ENCODE measurements at places on chromosomes 11 and 22. TPM values are rescaled to one million over a fixed set of nuclear protein-coding genes. Genes with fewer than 3 reads are reported as not detected.
A peak's percentile ranks its signal among the peaks of the same experiment; 100 is the strongest.

DNA sequence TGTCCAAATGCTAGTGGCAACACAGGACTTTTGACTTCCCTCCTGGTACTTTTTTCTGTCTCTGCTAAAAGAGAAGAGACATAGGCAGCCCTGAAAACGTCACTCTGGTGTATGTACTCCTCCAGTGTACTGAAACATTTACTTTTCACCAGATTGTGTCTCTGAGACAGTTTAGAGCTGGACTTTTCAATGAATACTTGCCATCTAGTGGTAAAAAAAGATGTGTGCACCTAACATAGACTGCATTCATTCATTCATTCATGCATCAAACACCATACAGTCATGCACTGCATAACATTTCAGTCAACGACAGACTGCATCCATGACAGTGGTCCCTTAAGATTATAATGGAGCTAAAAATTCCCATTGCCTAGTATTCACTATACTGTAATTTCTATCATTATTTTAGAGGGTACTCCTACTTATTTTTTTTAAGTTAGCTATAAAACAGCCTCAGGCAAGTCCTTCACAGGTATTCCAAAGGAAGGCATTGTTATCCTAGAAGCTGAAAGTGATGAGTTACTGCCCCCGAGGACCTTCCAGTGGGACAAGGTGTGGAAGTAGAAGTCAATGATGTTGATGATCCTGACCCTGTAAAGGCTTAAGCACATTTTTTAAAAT, 186.2 kb downstream of the SPON1 start:
- peak; percentile 29 for DNase-seq

DNA sequence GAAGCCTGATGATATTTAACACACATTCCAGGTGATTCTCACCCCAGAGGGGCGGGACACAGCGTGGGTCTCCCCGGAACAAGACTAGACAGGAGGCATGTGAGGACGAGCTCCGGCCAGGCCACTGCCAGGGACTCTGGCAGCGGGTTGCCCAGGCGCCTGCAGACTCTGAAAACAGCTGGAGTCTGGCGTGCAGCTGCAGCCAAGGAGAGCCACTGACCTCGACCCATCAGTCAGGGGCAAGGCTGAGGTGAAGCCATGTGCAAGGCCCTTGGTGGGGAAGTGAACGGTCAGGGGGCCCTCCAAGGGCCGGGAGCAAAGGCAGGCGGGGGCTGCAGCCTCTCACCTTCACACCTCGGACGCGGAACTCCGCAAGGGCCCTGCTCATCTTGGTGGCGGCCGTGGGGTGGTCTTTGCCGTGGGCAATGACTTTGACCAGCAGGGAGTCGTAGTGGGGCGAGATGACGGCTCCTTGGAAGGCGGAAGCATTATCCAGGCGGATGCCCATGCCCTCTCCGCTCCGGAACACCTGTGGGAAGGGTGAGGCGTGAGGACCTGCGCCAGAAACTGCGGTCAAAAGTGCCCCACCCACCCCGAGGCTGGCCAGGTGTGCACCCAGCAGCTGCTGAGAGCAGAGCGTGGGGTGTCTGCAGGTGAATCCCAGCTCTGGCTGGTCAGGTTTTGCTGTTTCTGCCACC, 6.7 kb downstream of the LRFN4 start:
- DNase-seq, result no peak

GRCh38 chr22:49136041-49136815, 691.4 kb downstream of the BRD1 start:
- DNase-seq, result no peak

DNA sequence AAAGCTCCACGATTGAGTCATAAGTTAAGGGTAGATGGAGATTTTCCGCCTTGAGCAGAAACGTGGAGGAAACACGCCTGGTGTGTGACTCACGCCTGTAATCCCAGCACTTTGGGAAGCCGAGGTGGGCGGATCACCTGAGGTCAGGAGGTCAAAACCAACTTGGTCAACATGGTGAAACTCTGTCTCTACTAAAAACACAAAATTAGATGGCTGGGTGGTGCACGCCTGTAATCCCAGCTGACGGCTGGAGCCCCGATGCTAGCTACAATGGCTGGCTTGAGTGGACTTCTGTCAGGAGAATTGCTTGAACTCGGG, 17.3 kb upstream of the DGCR8 start:
- peak; percentile 29 for DNase-seq

GRCh38 chr11:10459029-10459970, 4.2 kb downstream of the AMPD3 start:
- DNase-seq, result no peak

DNA sequence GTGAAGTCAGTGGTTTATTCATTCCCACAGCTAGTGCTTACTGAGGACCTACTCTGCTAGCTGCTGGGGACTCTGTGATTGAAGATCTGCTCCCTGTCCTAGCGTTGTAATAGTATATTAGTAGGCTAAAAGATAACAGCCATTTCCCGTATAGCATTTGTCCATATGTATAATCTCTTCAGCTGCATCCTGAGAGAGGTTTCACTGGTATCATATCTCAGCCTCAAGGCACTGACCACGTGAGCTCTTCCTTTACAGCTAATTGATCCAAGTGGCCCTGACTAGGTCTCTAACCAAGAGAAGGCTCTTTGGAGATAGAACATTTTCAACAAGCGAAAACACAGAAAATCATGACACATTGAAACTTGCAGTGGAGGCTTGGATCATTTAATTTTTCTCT, 110.2 kb downstream of the APIP start:
- no peak for DNase-seq

DNA sequence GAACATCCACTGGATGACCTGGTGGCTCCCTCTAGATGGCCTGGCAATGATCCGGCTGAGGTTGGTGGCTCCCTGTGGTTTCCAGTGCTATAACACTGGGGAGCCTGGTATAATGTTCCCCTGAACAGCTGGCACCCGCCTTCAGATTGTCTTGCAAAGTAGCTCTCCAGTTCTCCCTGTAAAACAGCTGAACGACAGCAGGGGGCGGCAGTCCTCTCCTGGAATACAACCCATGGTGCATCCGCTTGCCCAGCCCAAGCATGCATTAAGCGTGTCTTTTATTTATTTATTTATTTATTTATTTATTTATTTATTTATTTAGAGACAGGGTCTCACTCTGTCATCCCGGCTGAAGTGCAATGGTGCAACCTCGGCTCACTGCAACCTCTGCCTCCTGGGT, 258.9 kb downstream of the BUD13 start:
- DNase-seq, result peak; percentile 46

DNA sequence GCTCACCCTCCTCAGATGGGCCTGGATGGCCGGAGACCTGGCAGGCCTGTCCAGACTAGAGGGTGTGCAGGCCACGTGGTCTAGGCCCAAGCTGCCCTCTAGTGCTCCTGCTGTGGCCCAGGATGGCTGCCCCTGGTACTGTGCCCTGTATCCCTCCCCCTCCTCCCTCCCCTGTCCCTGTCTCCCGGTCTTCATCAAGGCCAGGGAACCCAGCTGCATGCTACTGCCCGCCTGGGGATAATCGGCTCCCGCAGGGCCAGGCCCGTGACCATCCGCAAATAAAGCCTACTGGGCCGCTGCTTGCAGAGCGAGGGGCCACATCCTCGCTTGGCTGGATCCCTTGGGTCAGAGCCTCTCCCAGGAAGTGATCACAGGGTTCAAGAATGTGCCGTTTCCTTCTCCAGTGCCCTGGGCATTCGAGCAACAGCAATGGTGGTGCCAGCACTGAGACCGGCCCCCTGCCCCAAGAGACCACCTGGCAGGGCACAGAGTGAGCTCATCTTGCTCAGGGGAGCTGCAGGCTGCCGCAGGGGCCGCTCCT, 51.1 kb downstream of the WNT7B start:
- no peak for DNase-seq

GRCh38 chr22:49453771-49454170, 373.9 kb downstream of the BRD1 start:
- no peak for DNase-seq

GRCh38 chr22:30326255-30326705, 461 bp downstream of the TBC1D10A start:
- no peak for DNase-seq

DNA sequence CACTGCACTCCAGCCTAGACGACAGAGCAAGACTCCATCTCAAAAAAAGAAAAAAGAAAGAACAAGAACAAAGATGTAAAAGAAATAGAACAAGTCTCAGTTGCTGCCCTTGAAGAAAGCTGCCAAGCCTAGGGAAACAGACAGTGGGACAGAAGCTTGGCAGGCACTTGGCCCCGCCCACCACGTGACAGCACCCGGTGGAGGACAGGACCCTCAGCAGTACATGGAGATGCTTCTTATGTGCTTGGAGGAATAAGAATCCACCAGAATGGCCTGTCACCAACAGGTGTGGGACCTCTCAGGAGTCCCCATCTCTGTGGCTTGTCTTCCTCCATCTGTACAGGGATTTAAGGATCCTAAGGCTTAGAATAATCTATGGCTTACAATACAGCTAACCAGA, 7.6 kb upstream of the TMPRSS6 start:
- no peak for DNase-seq

DNA sequence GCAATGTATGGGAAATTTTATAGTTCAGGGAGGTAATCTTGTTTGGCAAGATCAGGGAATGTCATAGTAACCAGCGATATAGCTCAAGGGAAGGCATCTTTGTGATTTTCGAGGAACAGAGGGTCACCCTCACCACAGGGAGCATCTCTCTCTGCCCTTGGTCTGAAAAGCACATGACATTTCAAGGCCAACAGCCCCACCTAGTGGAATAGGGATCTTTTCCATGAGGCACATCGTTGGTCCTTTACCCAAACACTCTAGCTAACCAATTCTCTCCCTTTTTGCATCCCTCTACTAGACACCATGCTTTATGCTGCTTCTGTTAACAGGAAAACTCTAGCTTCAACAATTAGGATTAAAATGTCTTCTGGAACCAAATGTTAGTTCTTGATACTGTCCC, 179.0 kb downstream of the GRM5 start:
- DNase-seq, result peak; percentile 55

- DNase-seq, result no peak
Observed at GRCh38 chr11:126163074-126163700, 48.3 kb downstream of the RPUSD4 start.

GRCh38 chr11:102486584-102486983, 34.0 kb upstream of the TMEM123 start:
- no peak for DNase-seq

DNA sequence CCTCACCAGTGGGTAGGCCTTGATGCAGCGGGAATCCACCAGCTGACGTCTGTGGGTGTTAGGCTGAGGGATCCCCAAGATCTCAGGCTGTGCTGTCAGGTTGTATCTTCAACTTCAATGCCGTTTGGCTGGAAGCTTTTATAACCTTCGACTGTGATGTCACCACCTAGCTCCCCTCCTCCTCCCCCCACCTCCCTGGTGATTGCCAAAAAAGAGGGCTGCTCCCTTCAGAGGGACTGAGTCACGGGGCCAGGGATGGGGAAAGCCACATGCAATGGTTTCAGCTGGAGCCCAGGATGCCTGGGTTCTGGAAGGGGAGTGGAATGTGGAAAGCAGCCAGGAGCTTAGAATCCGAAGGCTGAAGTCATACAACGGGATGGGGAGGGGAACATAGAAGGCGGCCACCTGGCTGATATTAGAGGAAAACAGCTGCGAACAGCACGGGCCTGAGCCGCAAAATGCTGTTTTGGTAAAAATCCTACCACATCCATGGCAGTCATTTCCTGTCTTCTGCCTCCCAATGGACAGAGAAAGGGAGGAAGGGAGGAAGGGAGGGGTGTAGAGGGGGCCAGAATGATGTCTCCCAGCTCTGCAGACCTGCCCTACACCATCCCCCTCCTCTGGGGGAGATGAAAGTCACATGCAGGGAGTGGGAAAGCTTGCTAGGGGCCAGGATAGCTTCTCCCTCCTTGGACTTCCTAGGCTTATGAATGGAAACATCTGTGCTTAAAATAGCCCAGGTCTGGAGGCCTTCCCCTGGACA, at the start of gene LRRN4CL:
Gene LRRN4CL (minus strand): TSS at position 110 of the 763 bp plus-strand sequence. CDS start 1,022 bp downstream, outside the sequence.
- no peak for DNase-seq

DNA sequence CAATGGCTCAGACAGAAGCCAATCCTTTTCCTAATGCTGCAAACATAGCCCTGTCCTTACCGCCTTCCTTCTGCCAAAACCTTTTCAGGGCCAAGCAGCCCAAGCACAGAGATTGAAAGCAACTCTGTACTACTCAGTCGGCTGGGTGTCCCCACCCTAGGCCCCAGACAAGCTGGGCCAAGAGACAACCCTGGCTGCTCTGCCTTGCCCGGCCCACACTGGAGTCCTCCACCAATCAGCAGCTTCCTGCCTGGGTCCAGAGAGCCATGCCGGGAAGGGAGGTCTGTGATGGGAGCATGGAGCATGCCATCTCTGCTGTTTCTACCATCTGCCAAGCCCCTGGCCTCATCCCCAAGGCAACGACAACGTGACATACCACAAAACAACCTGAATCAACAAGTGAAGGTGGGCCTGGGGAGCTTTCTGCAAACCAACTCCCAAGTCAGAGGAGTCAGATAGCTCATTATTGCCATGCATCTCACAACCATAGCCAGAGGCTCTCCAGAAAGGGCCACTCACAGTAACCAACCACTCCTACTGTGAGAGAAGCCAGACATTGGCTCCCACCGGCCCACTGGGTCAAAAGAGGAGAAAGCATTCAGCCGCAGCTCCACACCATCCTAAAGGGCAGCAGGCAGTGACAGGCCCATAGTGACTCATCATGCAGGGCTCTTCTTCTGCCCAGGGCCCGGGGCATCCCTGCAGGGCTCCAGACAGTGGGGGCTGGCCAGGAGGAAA, 18.2 kb downstream of the PATZ1 start:
- no peak for DNase-seq

- DNase-seq, result no peak
Observed at GRCh38 chr22:46405901-46406300, 70.4 kb downstream of the TRMU start.

DNA sequence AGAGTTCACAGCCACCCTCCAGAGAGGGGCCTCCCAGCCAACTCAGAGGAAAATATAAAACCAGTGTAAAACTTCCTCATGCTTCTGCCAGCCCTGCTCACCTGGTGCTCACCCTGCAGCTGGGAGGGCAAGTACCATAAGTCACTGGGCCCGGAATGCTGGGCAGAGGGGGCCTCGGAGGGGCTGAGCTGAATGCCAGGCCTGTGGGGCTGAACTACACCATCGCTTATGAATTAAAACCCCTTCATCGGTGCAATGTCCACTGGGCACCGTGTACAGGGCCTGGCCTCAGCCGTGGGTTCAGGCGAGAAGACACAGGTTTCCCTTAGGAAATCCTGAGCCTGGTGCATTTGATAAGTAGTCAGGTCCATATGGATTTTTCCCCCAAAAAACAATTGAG, 828.6 kb downstream of the TBC1D22A start:
- DNase-seq, result no peak

GRCh38 chr11:79438631-79439409, 2.0 kb downstream of the TENM4 start:
- no peak for DNase-seq

GRCh38 chr11:112931703-112932102, 29.5 kb upstream of the NCAM1 start:
- DNase-seq, result no peak

The SNX32 gene
- total RNA-seq, result not detected

The CXCR5 gene
- not detected for total RNA-seq

The IGLL1 gene
- not detected for total RNA-seq

The DDT gene
- 217 TPM for total RNA-seq

The PRR33 gene
- not detected for total RNA-seq

The RGL4 gene
- total RNA-seq, result not detected

The NAALAD2 gene
- not detected for total RNA-seq

The GP1BB gene
- 4.8 TPM for total RNA-seq

The FOXRED2 gene
- 19.9 TPM for total RNA-seq
